ENCODE measurements at places on chromosomes 2 and 18.

DNA sequence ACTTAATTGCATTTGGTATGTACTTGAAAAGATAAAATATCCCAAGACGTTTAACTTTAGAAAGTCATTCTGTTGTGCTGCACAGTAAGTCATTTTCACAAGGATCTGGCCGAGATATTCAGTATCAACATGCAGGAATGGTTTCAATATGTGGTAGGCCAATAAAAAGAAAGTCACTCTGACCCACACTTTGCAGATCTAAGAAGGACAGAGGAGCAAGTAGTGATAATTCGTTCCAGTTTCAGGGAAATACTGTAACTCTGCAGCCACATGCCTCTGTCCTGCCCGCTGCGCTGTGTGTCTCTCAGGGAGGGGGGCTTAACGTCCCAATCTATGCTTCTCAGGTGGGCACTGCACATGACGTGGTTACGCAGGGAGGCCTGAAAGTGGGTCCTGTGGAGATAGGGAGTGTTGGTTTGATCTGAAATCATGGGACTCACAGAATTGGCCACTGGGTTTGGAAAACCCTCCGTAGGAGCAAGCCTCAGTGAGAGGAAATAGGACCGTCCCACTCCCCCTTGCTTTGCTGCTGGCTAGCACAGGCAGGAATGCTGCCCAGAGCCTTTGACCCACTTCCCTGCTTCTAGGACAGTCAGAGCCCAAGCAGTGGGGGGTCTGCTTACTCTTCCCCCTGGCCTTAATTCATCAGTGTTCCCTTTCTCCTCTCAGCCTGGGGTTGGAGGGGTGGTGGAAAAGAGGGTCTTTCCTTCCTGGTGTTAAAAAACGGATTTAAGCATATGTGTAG is 314.7 kb upstream of the SPRED2 start:
- DNase-seq: no peak

- DNase-seq: no peak
These were observed 147.2 kb downstream of the MGAT5 start for GRCh38 chr2:134401081-134401497.

DNA sequence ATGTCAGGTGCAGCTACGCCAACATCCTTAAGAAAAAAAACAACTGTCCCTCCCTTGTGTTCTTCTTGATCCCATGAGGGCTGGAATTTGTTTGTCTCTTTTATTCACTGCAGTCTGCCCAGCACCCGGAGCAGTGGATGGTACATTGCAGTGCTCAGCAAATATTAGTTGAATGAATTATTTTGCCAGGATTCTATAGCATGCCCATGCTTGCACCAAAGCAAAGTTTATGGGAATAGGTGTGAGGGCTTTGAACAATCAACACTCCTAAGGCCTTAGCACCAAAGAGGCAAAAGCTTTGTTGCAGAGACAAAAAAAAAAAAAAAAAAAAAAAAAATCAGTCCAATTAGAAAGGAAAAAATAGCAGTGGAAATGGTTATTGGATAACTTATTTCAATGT is 28.7 kb upstream of the DCC start:
- DNase-seq: no peak

GRCh38 chr18:35871337-35871736 is 101.1 kb upstream of the RMP24 start:
- no peak for DNase-seq

GRCh38 chr2:98759338-98759737 is 28.4 kb upstream of the MGAT4A start:
- DNase-seq: no peak

GRCh38 chr2:47288864-47289263 is 114.1 kb upstream of the MSH2 start:
- DNase-seq: no peak

DNA sequence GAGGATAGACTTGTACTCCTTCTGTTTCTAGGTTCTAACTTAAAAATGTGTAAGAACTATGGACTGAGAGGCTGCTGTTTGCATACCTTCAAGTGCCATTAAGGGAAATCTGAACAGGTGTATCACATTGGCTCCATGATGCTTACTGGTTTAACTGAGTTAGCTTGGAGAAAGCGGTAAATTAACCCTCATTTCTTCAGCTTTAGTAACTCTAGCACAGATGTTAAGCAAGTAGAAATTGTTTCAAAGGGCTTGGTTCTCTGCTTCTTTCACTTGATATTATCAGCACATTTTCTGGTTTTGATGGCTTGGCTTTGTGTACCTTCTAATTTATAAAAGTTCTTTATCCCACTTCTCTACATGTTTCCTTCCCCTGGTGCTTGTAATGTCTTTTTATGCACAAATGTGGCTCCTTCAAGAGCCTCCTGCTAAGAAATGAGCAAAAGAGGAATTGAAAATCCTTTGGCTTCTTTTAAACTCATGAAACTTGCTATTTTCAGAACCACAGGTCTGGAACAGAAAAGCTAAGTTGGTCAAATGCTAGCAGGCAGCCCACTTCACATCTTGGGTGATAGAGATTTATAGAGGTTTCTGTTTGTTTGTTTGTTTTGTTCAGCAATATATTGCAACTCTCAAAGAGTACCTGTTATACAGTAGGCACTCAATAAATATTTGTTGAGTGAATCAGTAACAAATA is 249.9 kb upstream of the THUMPD2 start:
- DNase-seq: no peak

GRCh38 chr2:159998961-159999360 is 63.5 kb downstream of the PLA2R1 start:
- DNase-seq: no peak

DNA sequence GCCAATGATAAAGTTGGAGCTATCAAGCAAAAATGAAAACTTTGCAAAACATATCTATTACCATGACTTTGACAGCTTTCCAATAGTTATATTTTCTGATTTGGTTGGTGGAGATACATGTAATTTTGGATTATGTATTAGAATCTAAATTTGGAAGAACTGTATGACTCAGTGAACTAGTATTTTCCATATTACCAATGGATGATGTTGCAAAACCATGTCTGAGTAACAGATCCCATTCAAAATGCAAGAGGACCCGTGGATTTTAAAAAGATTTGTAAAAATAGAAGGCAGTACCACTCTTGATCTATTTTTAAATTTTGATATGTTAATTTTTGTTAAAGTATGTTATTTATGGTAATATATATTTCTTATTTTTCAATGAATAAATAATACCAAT is 83.0 kb downstream of the TAF4B start:
- no peak for DNase-seq

GRCh38 chr2:234666911-234667310 is 170.0 kb upstream of the ARL4C start:
- no peak for DNase-seq

DNA sequence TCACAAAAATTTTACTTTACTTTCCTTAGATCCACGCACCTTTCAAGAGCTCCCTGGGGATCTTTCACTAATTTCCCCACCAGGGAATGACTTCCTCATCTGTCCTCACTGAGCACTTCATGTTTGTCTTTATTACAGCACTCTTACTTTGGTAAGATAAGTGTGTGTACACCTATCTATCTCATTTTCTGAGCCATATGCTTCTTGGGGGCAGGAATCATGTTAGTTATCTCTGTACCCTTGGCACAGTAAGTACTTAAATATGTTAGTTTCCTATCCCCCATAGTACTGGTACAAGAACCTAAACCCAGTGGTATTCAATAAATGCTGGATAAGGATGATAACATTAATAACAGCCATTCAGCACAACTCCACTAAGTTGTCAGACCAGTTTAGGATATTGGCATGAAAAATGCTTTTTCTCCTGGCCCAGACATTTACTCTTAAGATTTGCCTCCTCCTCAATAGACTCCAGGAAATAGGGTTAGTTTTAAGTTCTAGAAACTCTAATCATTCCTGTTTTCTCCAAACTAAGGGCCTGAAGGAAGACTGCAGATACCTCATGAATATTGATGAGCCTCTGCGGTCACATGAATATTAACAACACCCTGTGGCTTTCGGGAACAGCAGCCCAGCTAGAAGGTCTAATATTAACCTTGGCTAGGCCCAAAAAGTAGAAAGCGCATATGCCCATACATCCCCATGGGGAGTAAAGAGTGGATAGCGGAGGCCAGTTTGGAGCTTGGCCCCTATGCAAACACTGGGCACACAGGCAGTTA is 38.2 kb downstream of the NHEJ1 start:
- no peak for DNase-seq

DNA sequence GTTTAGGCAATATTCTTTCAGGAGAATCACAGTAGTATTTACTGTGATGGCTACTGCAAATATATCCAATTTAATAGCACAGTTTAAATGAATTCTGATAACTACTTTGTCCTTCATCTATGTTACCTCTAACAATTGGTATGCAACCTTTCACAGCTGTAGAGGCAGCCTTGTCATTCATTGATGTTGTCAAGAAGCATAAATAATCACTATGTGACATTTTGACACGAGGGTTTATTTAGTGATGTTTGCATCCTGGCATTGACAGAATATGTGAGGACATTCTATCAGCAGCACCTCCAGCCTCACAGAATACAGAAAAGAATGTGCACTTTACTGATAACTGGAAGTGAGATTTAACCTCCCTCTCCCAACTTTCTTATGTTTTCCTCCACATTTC is 9.3 kb upstream of the KCNJ3 start:
- no peak for DNase-seq

GRCh38 chr2:34254272-34254878 is 655.3 kb upstream of the FAM98A start:
- DNase-seq: no peak

DNA sequence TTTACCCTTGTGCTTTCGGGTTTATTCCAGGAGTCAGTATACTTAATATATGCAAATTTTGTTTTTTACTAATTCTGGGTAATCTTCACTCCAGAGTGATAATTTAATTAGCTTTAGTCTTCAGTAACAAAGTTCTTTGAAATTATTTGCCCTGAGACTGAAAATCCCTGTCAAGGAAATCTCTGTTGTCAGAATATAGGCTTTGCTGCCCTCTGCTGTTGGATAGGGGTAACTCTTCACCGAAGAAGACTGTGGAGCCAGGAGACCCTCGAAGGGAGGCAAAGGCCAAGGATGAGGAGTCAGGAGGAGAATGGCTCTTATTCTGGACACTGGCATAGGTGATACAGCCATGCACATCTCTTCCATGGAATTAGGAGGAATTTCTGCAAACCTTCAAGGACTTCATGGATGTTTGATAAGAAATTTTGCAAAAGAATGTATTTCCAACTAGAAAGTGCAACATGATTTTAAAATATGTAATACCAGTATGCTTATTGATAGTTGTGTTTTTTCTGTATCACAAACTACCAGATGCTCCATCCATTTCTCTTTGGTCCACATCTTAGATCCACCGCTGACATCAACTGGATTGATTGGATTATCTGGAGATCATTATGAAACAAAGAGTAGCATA is 182.3 kb downstream of the RDH14 start:
- peak; percentile 14 for DNase-seq

DNA sequence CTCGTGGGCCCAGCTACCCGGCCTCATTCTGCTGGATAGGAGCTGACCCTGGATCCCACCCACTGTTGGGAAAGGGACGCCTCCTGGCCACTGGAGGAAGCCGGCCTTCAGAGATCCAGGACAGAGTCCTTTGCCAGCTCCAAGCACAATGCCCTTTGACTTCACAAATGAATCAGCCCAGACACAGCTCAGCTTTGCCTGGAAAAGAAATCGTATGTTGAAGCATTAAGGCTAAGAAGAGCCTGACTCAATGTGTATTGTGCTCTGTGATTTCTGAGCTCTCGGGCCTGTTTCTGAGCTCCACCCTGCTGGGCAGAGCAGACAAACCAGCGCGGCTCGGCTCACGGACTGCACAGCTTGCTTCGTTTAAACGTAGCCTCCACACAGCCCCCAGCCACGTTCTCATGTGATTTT is 162.9 kb upstream of the APCDD1 start:
- DNase-seq: no peak

GRCh38 chr18:56173542-56174220 is 464.7 kb downstream of the TXNL1 start:
- DNase-seq: no peak
